Large intestine (tissue), 12 donors: ENCODE measurements at places on chromosomes 12 and 14.

DNA sequence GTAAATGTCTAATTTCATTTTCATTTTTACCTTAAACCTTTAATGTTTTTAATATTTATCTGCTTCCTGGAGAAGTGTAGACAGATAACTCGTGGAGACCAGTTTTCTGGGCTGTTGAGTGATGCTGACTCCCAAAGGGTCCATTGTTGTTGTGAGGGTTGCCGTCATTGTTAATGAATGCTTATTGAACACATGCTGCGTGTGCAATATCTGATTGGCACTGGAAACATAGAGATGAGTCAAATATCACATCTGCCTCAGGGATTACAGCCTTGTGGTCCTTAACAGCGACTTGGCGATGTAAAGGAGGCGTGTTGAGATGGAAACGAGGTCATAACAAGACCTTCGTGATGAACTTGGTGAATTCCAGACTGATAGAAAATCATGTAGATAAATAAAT is 85.9 kb downstream of the FBXW8 start:
- DNase-seq, result no peak

DNA sequence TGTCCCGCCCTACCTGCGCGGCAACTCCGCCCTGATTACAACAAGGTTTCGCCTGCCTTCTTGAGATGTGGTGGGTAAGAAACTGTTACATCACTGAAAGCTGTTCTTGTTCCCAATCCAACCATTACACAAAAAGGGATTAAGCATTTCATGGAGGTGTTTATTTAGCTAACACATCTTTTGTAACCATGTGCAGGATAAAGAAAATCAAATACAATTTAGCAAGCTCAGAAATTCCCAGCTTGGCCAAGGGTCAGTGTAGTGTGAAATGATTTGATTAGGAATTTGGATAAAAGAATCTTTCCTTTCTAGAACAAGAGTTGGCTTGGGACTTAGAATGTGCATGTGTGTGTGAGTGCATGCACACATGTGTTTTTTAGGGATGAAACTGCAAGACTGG is 6.3 kb downstream of the FOXN4 start:
- no peak for DNase-seq

- DNase-seq, result peak; percentile 83
Observed at GRCh38 chr12:110256780-110257431, 24.1 kb upstream of the ATP2A2 start.

DNA sequence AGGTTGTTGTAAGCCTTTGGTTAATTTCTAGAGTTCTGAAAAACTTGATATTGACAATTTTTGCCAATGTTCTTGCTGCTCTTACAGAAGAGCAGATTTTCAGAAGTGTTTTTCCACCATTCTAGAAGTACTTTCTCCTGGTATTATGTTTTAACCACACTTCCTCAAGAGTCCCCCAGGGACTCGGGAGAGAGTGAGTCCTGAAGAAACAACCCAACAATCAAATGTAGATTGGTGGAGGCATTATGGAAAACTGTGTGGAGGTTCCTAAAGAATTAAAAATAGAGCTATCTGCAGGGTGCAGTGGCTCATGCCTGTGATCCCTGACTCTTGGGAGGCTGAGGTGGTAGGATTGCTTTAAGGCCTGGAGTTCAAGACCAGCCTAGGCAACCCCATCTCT is 26.7 kb downstream of the OR10P1 start:
- no peak for DNase-seq
